IMR-90 (cell line): ENCODE measurements at places on chromosomes 11 and 22. TPM values are rescaled to one million over a fixed set of nuclear protein-coding genes. Genes with fewer than 3 reads are reported as not detected.

- no peak for DNase-seq
These were observed 5.7 kb downstream of the CTSD start for GRCh38 chr11:1757861-1758610.

HSPB2 gene
- under 0.01 and 0.18 TPM in 2 replicates for total RNA-seq

GRCh38 chr11:95364324-95365295, 133.6 kb upstream of the SESN3 start:
- DNase-seq: no peak

GRK3 gene
- 1.6 and 1.9 TPM in 2 replicates for total RNA-seq
